ENCODE measurements at places on chromosomes 2 and 18. TPM values are rescaled to one million over a fixed set of nuclear protein-coding genes. Genes with fewer than 3 reads are reported as not detected.

DNA sequence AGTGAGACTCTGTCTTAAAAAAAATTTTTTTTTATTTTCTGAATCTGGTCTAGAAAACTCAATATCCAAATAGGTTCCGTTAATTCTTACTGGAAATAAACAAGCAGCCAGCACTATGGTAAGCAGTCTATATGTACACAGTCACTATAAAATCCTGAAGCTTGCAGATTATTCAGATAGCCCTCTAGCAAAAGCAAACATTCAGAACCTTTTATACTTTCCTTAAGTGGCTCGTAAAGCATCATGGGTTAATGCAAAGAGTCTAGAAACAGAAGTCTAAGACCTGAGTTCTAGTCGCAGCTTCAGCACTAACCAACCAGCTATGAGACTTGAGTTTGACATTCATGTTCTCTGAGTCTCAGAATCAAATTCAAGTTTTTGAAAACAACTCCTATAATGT, 51.9 kb downstream of the SIGLEC15 start:
- no peak for DNase-seq
- H3K4me3 ChIP-seq = no peak overlapping the region
- H3K4me1 ChIP-seq = no peaks in the 10 kb centered on the region
- H3K36me3 ChIP-seq = peaks cover 8% of the 10 kb centered on the region

DNA sequence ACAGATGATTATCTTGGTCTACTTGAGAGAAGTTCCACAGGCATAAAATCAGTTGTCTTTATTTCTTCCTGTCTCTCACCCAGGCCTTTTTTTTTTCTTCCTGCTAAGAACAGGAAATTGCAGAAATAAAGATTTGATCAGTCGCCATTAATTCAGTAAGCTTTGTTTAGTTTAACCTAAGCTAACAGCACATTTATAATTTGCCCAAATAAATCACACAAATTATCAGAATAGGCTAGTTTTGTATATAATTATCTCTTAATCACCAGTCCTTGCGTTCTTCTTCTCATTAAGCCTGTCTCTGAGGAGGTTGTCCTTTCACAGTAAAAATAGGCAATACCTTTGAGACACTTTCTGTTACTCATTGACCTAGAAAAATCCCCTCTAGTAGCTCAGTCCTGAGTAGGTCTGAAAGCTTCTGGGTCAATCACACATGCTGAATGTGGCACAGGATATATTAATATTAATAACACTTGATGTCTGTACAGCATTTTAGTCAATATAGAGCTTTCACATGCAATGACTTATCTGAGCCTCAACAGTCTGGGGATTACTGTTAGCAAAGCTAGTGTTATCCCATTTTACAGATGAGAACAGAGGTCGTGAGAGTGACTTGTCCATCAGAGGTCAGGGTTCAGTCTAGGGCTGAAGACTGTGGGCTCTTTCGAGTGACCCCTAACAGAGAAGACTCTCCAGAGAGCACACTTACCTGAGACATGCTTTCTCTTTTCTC, 11.2 kb upstream of the STK17B start:
- no peaks in the 10 kb centered on the region for H3K4me1 ChIP-seq
- no peaks in the 10 kb centered on the region for H3K27me3 ChIP-seq
- no peak overlapping the region for H3K4me3 ChIP-seq
- H3K36me3 ChIP-seq = no peaks in the 10 kb centered on the region

GRCh38 chr2:127700527-127701192, 637 bp upstream of the SFT2D3 start:
- H3K4me1 ChIP-seq = peaks cover 5% of the 10 kb centered on the region
- peaks cover 13% of the 10 kb centered on the region for H3K36me3 ChIP-seq
- no peaks in the 10 kb centered on the region for H3K27me3 ChIP-seq
- DNase-seq = peak; percentile 91
- peak overlapping the region; percentile 74 for H3K4me3 ChIP-seq
- H3K27ac ChIP-seq = peak overlapping the region; percentile 96

DNA sequence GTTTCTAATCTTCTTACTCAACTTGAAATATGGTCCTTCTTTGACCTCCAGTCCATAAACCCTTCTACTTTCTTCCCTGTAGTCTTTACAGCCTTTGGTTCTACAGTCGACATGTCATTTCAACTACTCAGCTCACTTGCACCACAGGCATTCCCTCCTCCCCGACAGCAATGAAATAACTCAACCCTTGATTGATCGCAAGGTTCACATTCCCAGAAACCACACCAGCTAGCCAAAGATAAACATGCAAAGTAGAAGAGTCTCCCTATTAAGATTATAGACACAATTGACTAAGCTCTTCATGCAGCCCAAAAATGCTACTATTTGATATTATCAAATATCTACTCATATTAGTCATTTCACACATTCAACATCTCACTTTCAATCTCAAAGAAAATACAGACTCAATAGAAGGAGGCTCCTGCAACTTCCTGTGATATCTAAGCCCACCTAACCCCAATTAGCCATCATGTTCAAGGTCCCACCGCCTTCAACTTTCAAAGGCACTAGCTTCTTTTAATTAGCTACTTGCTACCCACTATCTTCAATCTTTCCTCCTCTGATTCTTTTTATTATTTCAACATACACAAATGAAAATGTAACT, 50.8 kb downstream of the RTTN start:
- H3K27ac ChIP-seq = no peak overlapping the region
- no peaks in the 10 kb centered on the region for H3K27me3 ChIP-seq
- DNase-seq = peak; percentile 69
- no peaks in the 10 kb centered on the region for H3K4me1 ChIP-seq
- H3K36me3 ChIP-seq = peaks cover 9% of the 10 kb centered on the region

- H3K27ac ChIP-seq = no peak overlapping the region
- H3K4me1 ChIP-seq = no peaks in the 10 kb centered on the region
- H3K36me3 ChIP-seq = no peaks in the 10 kb centered on the region
Measured at GRCh38 chr2:240642806-240643092, 17.5 kb downstream of the GPR35 start.

DNA sequence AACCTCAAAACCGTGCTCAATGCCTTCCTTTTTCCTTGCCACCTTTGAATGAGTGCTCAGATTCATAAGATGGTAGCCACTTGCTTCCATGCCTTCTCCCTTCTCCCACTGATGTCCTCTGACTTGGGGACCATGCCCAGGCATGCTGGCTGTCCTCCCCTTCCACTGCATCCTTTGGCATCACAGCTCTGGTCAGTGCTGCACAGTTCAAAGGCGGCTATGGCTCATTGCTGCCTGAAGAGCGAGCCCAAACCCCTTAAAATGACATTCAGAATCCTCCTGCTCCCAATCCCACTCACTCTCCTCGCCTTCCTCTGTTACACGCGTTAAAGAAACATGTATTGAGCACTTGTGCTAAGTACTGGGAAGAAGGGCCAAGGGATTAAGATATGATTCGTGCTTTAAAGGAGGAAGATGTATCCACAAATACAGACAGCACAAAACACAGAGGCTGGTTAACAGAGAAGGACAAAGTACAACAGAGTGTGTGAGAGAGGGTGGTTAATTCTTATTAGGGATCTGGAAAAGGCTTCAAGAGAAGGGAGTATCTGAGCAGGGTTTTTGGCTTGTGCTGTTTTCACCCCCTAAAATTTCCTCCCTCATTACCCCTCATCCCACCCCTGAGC, 81.8 kb downstream of the CERKL start:
- no peaks in the 10 kb centered on the region for H3K36me3 ChIP-seq
- no peak overlapping the region for H3K27ac ChIP-seq
- no peak overlapping the region for H3K4me3 ChIP-seq
- peaks cover 18% of the 10 kb centered on the region for H3K4me1 ChIP-seq

GRCh38 chr2:7627583-7627982, 710.4 kb downstream of the RNF144A start:
- no peaks in the 10 kb centered on the region for H3K27me3 ChIP-seq
- no peaks in the 10 kb centered on the region for H3K4me1 ChIP-seq
- H3K27ac ChIP-seq = no peak overlapping the region
- no peak for DNase-seq
- no peaks in the 10 kb centered on the region for H3K36me3 ChIP-seq
- H3K4me3 ChIP-seq = no peak overlapping the region

- no peaks in the 10 kb centered on the region for H3K27me3 ChIP-seq
- no peaks in the 10 kb centered on the region for H3K4me1 ChIP-seq
- no peak for DNase-seq
- no peaks in the 10 kb centered on the region for H3K36me3 ChIP-seq
Measured at GRCh38 chr18:75161256-75162028, 47.5 kb downstream of the PTGR3 start.

- H3K27me3 ChIP-seq = no peaks in the 10 kb centered on the region
- no peak for DNase-seq
- H3K4me3 ChIP-seq = no peak overlapping the region
- H3K36me3 ChIP-seq = no peaks in the 10 kb centered on the region
- H3K4me1 ChIP-seq = no peaks in the 10 kb centered on the region
Measured at GRCh38 chr2:133602538-133602937, 34.3 kb upstream of the NCKAP5 start.

DNA sequence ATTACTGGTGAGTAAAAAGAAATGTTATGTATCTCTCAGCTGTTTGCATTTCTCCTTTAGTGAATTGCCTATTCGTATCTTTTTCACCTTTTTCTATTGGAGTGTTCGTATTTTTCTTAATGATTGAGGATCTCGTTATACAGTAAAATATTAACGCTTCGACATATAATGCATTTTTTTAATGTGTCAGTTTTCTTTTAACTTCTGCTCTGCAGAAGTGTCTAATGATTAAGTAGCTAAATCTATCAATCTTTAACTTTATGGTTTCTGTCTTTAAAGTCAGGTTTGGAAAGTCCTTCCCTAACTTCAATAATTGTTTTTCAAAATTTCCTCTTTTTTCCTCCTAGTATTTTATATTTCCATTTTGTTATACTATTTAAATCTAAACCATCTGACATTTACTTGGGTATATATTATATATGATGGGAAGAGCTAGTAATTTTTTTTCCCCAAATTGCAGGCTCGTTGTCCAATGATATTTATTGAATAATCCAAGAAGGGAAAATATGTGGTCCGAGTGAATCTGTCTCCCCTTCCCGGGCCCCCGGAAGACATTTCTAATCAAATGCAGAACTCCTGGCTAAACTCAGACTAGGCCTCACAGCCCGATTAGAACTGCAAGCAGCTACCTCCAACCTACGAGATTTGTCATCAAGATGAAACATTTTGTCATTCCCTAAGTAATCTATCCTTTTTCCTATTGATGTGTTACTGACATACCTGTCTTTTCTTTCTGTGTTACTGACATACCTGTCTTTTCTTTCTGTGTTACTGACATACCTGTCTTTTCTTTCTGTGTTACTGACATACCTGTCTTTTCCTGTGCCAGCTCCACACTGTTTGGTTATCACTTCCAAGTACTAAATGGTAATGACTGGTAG, 17.2 kb downstream of the PCBP1 start:
- H3K36me3 ChIP-seq = no peaks in the 10 kb centered on the region
- H3K27ac ChIP-seq = peak overlapping the region; percentile 48
- H3K4me3 ChIP-seq = peak overlapping the region; percentile 11
- no peaks in the 10 kb centered on the region for H3K27me3 ChIP-seq
- peak; percentile 90 for DNase-seq
- peaks cover 3% of the 10 kb centered on the region for H3K4me1 ChIP-seq

DNA sequence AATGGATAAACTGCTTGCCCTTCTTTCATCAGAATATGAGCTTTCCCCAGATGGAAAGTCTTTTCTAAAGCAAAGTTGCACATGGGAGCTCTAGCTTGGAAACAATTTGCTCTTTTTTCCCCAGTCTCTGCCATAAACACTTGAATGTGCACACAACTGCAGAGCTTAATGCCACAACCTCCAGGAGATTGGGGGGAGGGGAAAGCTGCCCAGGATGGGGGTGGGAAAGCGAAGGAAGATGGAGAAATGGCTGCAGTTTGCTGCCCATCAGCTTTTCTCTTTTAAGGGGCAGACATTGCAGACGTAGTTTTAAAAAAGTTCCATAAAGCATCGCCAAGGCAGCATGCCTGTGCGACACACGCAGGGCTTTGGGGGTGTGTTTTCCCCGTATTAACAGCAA, 1.5 kb downstream of the ACKR3 start:
- H3K4me3 ChIP-seq = peak overlapping the region; percentile 36
- no peaks in the 10 kb centered on the region for H3K4me1 ChIP-seq
- DNase-seq = no peak

DNA sequence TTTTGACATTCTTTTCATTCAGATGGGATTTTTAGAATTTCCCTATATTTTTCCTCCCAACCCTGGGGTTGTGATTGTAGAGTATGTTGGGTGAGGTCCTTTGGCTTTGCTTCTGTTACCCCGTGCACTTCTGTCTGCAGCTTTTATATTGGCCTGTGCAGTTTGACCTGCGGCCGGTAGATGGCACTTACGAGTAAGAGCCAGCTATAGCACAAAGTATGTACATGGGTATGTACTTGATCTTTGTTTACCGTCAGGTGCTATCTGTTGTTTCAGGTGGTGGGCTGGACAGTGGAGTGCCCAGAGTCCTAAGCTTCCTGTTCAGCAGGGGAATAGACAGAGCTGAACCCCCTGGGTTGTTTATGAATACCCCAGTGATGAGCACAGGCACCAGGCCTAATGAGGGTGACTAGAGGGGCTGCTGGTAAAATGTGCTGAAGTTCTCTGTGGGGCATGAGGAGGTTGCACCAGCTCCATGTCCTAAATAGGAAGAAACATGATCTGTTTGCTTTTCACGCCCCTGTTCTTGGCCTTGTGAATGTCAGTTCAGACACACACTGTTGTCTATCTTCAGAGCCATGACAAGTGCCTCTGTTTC, 58.9 kb upstream of the THUMPD2 start:
- peak; percentile 29 for DNase-seq
- H3K36me3 ChIP-seq = no peaks in the 10 kb centered on the region
- no peaks in the 10 kb centered on the region for H3K27me3 ChIP-seq
- H3K4me3 ChIP-seq = no peak overlapping the region

GRCh38 chr18:3150688-3151087, 69.1 kb downstream of the MYOM1 start:
- no peaks in the 10 kb centered on the region for H3K4me1 ChIP-seq
- H3K36me3 ChIP-seq = no peaks in the 10 kb centered on the region
- no peak overlapping the region for H3K4me3 ChIP-seq
- no peak overlapping the region for H3K27ac ChIP-seq
- H3K27me3 ChIP-seq = no peaks in the 10 kb centered on the region

- no peaks in the 10 kb centered on the region for H3K4me1 ChIP-seq
- H3K36me3 ChIP-seq = no peaks in the 10 kb centered on the region
- no peak overlapping the region for H3K27ac ChIP-seq
- H3K27me3 ChIP-seq = no peaks in the 10 kb centered on the region
- H3K4me3 ChIP-seq = no peak overlapping the region
Measured at GRCh38 chr2:205543937-205544702, 138.2 kb upstream of the NRP2 start.

- H3K4me1 ChIP-seq = no peaks in the 10 kb centered on the region
- no peak overlapping the region for H3K4me3 ChIP-seq
- H3K36me3 ChIP-seq = no peaks in the 10 kb centered on the region
- no peak overlapping the region for H3K27ac ChIP-seq
- H3K27me3 ChIP-seq = no peaks in the 10 kb centered on the region
- no peak for DNase-seq
Measured at GRCh38 chr2:223537651-223538601, 64.2 kb downstream of the SCG2 start.

Gene DCDC2C
- polyA plus RNA-seq = not detected

Gene SCN7A
- polyA plus RNA-seq = not detected

Gene ARHGEF4
- 0.22 TPM for polyA plus RNA-seq
